Activated T-helper 17 cell treated with anti-CD3 and anti-CD28 coated beads, Interleukin-2, amount 50 U/mL, for 72 hours (primary cell): ENCODE measurements at places on chromosomes 2 and 18. TPM values are rescaled to one million over a fixed set of nuclear protein-coding genes. Genes with fewer than 3 reads are reported as not detected.

DNA sequence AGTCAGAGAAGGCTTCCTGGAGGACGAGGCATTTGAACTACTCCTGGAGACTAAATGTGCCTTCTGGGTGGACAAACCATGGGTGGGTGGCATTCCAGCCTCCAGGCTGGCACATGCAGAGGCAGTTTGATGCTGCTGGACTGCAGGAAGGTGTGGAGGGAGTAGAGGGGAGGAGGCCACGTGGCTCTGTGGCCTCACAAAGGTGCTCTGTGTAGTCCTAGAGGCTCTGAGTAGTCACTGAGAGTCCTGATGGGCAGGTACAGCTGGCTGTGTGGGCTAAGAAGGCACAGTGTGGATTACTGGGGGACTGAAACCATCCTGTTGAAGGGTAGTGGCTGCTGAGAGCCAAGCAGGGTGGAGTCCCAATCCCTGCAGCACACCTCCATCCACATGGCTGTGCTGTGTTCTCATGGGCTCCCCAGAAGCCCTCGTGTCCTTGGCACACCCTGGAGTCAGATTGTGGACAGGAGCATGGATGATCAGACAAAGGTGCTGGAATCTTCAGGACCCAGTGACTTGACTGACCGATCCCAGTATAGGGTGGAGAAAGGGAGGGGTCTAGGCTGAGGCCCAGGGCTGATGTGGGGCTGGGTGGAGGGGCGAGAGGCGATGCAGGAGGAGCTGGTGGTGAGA lies 87.4 kb upstream of the HS6ST1 start:
- no peak for ATAC-seq
- no peak overlapping the region for H3K4me3 ChIP-seq
- no peaks in the 10 kb centered on the region for H3K36me3 ChIP-seq
- H3K4me1 ChIP-seq: no peaks in the 10 kb centered on the region
- H3K27me3 ChIP-seq: peaks cover 24% of the 10 kb centered on the region

DNA sequence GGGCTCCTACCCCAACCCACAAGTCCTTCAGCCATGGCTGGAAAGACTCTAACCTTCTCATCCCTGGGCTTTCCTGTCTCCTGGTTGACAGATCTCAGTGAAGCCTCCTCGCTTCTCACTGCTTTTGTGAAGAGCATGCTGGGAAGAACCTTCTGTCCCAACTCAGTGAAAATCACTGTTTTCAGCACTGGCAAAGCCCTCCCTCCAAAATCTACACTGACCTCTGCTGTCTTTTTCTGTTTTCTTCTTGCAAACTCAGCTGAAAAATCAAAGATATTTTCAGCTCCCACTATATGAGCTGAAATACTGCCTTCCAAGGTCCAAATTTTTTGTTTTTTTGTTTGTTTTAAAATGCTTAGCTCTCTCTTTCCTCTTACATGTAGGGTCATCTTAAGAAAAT lies 266.3 kb upstream of the AGAP1 start:
- H3K36me3 ChIP-seq: no peaks in the 10 kb centered on the region
- peaks cover 29% of the 10 kb centered on the region for H3K27me3 ChIP-seq
- H3K4me1 ChIP-seq: no peaks in the 10 kb centered on the region
- H3K27ac ChIP-seq: no peak overlapping the region
- no peak overlapping the region for H3K4me3 ChIP-seq
- ATAC-seq: no peak

DNA sequence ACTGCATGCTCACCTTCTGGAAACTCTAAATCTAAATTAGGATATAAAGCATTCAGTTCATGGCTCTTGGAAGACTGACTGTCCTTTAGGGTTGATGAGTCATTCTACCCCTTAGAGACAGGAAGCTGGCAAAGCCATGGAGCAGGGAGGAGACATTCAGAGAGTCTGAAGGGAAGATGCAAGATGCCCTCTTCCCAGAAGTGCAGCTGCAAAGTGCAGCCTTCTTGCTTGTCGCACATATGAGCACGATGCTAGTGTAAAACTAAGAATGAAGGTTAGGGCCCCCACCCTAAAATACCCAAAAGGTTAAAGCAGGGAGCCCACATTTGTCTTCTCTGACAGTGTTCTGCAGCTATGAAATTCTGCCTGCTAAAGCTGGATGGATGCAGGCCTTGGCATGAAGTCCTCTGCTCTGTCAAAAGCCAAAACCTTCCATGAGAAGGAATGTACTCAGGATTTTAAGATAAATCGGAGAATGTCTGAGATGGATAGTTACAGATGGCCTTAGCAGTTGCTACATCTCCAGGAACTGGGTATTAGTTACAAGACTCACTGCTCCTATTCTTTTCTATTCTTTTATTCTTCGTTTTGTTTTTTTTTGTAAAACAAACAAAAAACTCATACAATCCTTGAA lies 89.7 kb downstream of the POLE4 start:
- H3K4me3 ChIP-seq: no peak overlapping the region
- ATAC-seq: no peak
- H3K27me3 ChIP-seq: no peaks in the 10 kb centered on the region
- no peaks in the 10 kb centered on the region for H3K36me3 ChIP-seq

- H3K27me3 ChIP-seq: no peaks in the 10 kb centered on the region
- H3K27ac ChIP-seq: no peak overlapping the region
- H3K4me3 ChIP-seq: no peak overlapping the region
- H3K4me1 ChIP-seq: no peaks in the 10 kb centered on the region
Measured at GRCh38 chr18:78376046-78376445, 603.6 kb upstream of the SALL3 start.

DNA sequence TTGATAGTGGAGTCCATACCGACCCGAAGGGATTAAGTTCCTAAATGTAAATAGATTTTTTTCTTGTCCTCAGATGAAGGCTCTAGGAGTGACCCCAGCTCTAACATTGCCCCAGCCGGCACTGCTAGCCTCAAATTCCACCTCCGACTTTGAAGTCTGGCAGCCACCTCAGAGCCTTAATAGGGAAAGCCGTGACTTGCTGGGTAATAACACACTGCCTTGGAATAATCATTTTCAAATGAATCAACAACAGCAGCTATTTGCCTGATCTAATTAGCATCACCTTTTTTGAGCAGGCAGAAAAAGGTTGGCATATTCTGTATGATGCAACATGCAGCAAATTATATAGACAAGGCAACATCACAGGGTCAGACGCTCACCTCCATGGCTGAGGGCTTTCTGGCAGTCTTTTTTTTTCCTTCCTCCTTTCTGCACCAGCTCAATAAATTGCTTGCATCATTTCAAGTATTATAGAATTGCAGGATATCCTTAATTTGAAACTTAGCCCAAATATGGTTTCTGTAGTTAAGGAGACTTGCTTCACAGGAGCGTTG lies 276.5 kb upstream of the ATP5MC3 start:
- no peak overlapping the region for H3K4me3 ChIP-seq
- no peaks in the 10 kb centered on the region for H3K36me3 ChIP-seq
- H3K4me1 ChIP-seq: no peaks in the 10 kb centered on the region

DNA sequence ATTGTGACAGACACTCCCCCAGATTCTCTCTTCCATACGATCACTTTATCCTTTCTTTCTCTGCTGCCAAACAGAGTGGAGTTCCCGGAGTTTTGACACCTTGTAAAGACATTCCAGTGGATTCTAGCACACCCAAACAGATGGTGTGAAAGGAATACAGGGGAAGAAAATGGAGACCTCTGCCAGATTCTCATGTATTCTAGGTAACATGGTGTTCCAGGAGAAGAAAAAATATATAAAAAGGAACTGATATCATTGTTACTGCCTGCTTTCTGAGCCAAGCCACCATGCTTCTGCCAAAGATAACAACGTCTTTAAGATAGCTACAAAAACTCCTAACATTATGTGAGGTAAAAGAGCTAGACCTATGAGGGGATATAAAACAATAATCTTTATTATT lies 136.5 kb downstream of the TXNL1 start:
- no peak overlapping the region for H3K4me3 ChIP-seq
- peaks cover 14% of the 10 kb centered on the region for H3K27me3 ChIP-seq
- no peak for ATAC-seq

- ATAC-seq: peak; percentile 39
- no peak overlapping the region for H3K4me3 ChIP-seq
- no peaks in the 10 kb centered on the region for H3K36me3 ChIP-seq
- peaks cover 4% of the 10 kb centered on the region for H3K4me1 ChIP-seq
Measured at GRCh38 chr2:98867539-98868309, 68.3 kb downstream of the CRACDL start.

Gene ADAM23
- total RNA-seq: 2.2 TPM

DNA sequence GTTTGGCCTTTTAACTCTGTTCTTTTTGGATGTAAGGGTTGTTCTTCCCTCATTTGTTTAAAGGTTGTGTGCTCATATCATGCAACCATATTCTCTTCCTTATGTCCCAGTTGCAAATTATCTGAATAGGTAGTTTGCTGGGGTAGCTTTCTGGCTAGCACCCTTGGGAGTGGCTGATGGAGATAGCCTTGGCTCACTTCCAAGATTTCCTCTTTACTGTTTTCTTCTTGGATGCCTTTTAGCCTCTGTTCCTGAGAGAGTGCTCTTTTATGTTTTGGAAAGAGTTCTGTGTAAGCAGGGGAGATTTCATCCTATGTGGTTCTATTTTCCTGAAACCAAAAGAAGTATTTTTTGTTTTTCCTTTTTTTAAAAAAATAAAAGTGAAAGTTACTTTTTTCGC lies 25.4 kb downstream of the USP14 start:
- H3K27ac ChIP-seq: peak overlapping the region; percentile 30
- peaks cover 2% of the 10 kb centered on the region for H3K4me1 ChIP-seq
- no peaks in the 10 kb centered on the region for H3K27me3 ChIP-seq
- peaks cover 97% of the 10 kb centered on the region for H3K36me3 ChIP-seq

GRCh38 chr2:148642891-148643416 lies 1.6 kb upstream of the EPC2 start:
- H3K4me3 ChIP-seq: peak overlapping the region; percentile 88
- peaks cover 17% of the 10 kb centered on the region for H3K36me3 ChIP-seq
- no peak for ATAC-seq

Gene WDR75
- total RNA-seq: 46.5 TPM

DNA sequence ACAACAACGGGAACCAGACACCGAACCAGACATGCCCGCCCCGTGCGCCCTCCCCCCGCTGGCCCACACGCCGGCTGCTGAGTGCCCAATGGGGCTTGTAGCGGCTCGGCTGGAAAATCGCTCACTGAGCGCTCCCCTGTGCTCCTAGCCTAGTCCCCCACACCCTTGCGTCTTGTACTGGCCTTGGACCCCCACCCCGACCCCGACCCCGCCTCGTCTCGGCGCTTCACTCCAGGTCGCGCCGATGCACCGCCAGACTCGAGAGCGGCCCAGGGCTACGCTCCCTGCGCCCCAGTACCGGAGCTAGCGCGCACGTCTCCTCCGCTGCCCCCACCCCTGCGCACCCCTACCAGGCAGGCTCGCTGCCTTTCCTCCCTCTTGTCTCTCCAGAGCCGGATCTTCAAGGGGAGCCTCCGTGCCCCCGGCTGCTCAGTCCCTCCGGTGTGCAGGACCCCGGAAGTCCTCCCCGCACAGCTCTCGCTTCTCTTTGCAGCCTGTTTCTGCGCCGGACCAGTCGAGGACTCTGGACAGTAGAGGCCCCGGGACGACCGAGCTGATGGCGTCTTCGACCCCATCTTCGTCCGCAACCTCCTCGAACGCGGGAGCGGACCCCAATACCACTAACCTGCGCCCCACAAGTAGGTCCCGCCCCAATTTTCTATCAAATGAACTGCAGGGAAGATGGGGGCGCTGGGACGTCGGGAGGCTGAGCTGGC lies 1.5 kb downstream of the GAD1 start:
- peaks cover 7% of the 10 kb centered on the region for H3K36me3 ChIP-seq
- peak overlapping the region; percentile 58 for H3K27ac ChIP-seq
- H3K4me1 ChIP-seq: peaks cover 26% of the 10 kb centered on the region
- peaks cover 63% of the 10 kb centered on the region for H3K27me3 ChIP-seq
- no peak for ATAC-seq

DNA sequence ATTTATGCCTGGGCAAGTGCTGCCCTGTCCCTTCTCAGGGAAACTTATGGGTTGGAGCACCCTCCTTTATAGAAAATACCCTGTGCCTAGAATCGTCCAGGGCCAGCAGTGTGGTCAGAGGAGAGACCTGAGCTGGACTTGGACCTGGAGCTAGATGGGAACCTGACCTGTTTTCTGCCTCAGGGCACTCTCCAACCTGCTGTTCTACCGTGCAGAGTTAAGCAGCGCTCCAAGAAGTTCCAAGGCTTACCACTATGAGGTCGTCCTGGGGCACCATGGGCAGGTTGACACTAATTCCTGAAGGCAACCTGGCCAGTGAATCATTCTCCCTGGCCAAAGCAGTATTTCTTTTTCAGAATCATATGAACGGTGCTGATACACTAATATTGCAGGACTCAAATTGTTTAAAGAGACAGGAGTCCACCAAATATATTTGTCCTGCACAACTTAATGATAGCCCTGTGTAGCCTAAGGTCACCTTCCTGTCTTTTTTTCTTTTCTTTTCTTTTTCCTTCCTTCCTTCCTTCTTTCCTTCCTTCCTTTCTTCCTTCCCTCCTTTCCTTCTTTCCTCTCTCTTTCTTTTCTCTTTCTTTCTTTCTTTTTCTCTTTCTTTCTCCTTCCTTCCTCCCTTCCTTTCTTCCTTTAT lies 455.4 kb upstream of the HNMT start:
- H3K4me1 ChIP-seq: no peaks in the 10 kb centered on the region
- no peak for ATAC-seq
- H3K4me3 ChIP-seq: no peak overlapping the region
- no peaks in the 10 kb centered on the region for H3K27me3 ChIP-seq
- H3K27ac ChIP-seq: no peak overlapping the region

DNA sequence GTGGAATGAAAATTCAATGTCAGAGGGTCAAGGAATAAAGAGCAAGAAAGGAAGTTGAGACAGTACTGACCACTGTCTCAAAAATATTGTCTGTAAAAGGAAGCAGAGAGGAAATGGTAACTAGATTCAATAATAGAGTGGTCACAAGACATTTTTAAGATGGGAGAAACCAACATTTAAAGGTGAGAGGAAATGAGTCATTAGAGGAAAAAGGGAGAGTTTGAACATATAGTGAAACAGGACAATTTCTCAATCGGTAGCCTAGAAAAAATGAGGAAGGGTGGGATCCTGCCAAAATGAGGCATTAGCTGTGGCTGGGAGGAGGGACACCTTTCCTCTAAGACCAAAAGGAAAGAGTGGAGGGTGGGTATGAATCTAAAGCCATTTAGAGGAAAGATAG lies 288.5 kb downstream of the SP3 start:
- no peak overlapping the region for H3K4me3 ChIP-seq
- no peak for ATAC-seq
- no peaks in the 10 kb centered on the region for H3K4me1 ChIP-seq
- H3K36me3 ChIP-seq: no peaks in the 10 kb centered on the region

- no peak for ATAC-seq
- H3K4me3 ChIP-seq: no peak overlapping the region
- no peaks in the 10 kb centered on the region for H3K4me1 ChIP-seq
- H3K27ac ChIP-seq: no peak overlapping the region
Measured at GRCh38 chr2:234204480-234204879, 154.0 kb downstream of the SPP2 start.
